GF-D8 (cell line): ENCODE measurements at places on chromosomes 13 and 19.

DNA sequence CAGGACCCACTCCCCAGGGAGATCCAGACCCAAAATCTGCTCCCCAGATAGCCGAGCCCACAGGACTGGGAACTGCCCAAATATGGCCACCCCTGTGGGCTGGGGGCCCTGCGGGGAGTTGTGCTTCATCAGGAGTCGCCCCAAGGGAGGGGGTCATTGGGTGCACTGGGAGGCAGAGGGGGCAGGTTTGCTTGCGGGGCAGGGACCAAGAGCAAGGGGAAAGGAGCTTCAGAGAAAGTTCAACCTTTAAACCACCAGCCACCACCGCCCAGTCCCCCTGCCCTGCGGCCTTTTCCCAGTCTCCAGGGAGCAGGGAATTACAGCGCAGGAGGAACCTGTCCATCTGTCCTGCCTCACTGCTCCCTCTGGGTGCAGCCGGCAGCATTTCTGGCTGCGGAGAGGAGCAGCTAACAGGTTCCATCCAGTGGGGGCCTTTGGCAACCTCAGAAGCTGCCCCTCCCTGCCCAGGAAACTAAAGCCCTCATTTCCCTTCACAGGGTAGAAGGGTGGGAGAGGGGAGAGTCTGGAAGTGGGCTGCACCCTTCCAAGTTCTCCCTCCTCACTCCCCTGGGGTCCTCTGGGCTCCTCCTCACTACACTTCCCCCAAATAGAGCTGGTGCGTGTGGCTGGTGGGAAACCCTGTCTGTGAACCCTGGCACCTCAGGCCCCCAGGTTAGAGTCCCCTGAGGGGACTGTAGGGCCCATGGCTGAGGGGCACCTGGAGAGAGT is 13.8 kb upstream of the ASF1B start:
- no peak for DNase-seq

GRCh38 chr13:106105153-106105552 is 430.3 kb downstream of the EFNB2 start:
- DNase-seq, result no peak

GRCh38 chr19:55601084-55601483 is 996 bp downstream of the ZNF524 start:
- no peak for DNase-seq

DNA sequence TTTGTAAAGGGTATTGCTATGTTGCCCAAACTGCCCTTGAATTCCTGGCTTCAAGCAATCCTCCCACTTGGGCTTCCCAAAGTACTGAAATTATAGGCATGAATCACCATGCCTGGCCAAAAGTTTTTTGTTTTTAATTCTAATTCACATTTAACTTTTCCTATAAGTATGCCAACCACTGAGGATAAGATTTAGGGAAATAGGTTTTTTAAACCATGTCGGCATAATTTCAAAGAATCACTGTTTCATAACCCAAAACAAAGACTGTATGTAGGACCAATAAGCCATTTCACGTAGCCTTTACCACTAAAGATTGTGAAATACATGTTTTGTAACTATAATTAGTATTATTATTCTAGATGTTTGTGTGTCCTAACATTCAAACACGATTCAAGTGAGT is 8.2 kb downstream of the ZDHHC20 start:
- DNase-seq, result no peak

- no peak for DNase-seq
Measured at GRCh38 chr19:33687481-33688170, 65.9 kb downstream of the CHST8 start.

DNA sequence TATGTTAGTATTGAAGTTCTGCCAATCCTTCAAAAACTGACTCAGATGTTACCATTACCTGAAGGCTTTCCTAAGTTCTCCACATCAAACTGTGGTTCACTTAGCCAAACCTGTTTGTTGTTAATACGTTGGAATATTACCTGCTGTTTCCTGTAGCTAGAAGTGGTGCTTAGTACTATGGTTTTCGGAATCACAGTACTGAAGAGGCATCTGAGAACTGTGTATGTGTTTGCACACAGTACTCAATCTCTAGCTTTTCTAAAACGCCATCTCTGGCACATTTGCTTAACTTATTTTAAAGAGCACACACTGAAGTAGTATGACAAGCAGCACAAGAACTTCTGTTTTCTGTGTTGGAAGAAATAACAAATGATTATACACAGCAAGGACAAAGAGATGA is 248.2 kb downstream of the SHISA2 start:
- no peak for DNase-seq

GRCh38 chr13:19650742-19651141 is 17.3 kb downstream of the MPHOSPH8 start:
- DNase-seq, result no peak

DNA sequence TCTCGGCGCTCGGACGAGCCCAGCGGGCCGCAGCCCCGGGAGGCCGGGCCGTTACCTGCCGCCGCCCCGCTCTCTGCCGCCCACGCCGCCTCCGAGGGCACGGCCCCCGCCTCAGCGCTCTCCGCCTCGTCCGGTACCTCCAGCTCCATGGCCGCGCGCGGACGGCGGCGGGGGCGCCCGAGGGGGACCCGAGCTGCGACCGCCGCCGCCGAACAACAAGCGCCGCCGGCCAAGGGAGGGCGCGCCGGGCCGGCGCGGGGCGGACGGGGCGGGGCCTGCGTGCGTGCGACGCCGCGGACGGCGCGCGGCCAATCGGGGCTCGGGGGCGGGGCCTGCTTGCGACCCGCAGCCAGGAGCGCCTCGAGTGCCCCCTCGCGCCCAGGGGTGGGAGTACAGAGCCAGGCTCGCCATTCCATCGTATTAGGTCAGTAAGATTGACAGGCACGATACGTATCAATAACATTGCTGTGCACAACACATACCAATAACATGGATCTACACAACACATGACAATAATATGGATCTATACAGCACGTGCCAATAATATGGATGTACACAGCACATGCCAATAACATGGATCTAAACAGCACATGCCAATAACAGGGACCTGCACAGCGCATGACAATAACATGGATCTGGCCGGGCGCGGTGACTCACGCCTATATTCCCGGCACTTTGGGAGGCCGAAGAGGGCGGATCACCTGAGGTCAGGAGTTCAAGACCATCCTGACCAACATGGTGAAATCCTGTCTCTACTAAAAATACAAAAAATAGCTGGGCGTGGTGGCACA is at the start of gene PIP5K1C:
Gene PIP5K1C (minus strand): TSS at position 227 of the 791 bp plus-strand sequence. CDS start 78 bp downstream, at position 149.
- DNase-seq, result peak; percentile 21

DNA sequence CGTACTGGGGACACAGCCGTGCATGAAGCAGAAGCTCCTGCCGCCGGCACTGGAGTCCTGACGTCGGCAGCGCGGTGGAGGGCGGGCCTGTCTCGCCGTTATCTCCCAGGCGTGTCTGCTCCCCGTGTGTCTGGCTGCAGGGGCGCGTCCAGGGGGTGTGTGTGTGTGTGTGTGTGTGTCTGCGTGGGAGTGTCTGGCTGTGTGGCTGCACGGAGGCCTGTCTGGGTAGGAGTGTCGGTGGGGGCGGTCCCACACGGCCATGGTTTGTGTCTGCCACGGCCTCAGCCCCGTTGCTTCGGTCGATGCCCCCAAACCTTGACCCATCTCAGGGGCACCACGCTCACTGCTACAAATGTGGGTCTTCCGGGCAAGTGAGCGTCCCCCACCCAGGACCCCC is 18.3 kb downstream of the ARID3A start:
- DNase-seq, result no peak

- DNase-seq, result peak; percentile 99
Measured at GRCh38 chr13:99312493-99312883, 5.3 kb upstream of the GPR183 start.

- DNase-seq, result no peak
Measured at GRCh38 chr13:43730642-43731041, 56.1 kb downstream of the ENOX1 start.

- DNase-seq, result peak; percentile 23
Measured at GRCh38 chr19:55383279-55384130, 587 bp downstream of the TMEM238 start.

- DNase-seq, result no peak
Measured at GRCh38 chr13:110627351-110627750, 12.0 kb downstream of the NAXD start.

- DNase-seq, result no peak
Measured at GRCh38 chr19:29390742-29391141, 135.1 kb upstream of the VSTM2B start.

DNA sequence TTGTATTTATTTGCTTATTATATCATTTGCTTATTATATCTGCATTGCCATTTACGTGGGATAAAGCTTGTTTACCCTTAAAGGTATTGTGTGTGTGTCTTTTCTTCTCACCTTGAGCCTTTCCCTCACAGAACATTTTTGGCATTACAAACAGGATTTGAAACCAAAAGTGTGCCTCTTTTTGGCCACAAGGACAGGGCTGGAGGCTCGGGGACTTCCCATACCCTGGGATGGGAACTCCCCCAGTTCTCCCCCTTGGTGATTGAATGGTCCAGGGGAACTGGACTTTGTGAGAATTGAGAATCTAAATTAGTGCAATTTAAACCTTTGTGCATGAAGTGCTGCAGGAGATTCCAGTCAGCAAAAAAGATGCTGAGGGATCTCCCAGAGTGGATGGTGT is 2.4 kb upstream of the ZNF506 start:
- no peak for DNase-seq

DNA sequence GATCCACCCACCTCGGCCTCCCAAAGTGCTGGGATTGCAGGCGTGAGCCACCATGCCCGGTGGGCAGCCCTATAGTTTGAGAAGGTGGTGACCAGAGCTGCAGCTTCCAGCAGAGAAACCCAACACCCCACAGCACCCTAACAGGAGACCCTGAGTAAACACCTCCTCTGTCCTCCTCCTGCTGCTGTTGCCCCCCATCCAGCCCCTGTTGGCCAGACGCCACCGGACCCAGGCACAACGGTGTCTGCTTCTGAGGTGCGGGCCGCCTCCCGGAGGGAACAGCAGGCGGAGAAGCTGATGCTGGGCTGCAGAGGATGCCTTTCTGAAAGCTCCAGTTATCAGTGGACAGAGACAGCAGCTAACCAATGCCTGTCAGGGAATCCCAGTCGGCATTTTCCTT is 175.5 kb downstream of the COL4A1 start:
- no peak for DNase-seq

- no peak for DNase-seq
Measured at GRCh38 chr19:48858984-48859710, 9.3 kb downstream of the PLEKHA4 start.

DNA sequence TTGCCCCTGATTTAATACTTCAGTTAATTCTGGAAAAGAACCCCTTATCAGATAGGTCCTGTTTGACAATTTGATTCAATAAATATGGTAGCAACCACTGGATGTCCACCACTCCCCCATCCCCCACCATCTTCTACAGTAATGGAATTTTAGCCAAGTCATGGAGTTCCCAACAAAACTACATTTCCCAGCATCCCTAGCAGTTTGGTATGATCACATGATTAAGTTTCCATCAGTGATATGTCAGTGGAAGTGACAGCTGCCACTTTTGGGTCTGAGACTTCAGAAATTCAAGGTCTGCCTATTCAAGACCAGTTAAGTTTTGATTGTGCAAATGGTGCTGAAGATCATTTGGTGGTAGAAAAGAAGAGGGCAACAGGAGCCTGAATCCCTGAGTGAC is 85.5 kb downstream of the CACNA1A start:
- no peak for DNase-seq

- no peak for DNase-seq
Measured at GRCh38 chr13:65453982-65454381, 1776.2 kb downstream of the PCDH9 start.

- DNase-seq, result peak; percentile 2
Measured at GRCh38 chr19:28737021-28737895, 475.7 kb downstream of the UQCRFS1 start.

GRCh38 chr13:44120043-44120442 is 240.3 kb downstream of the LACC1 start:
- DNase-seq, result no peak

DNA sequence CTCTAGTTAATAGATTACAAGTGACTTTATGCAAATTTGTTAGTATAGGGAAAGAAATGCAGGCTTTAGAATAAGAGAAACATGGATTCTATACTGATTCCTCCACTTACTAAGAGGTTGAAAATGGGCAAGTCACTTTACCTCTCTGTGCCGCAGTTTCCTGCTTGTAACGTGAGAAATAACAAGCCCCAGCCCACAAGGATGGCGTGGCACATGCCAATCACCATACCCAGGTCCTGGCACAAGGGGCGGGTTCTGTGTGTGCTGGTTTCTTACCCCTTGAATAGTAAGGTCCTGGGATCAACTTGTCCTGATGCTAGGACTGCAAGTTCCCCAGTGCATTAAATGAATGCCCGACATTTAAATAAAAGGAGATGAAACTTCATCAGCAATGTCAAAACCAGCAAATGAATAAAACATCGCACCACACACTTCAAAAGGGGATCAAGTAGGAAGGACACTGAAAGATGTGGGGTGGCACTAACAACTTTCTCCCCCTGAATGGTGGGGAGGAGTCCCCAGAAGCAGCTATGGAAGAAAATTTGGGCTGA is 7.9 kb upstream of the SIGLEC9 start:
- DNase-seq, result no peak
